Posterior vena cava (tissue), 2 donors: ENCODE measurements at places on chromosomes 7 and 10.

- no peak for DNase-seq
Observed at GRCh38 chr7:69813637-69814240, 215.5 kb downstream of the AUTS2 start.

DNA sequence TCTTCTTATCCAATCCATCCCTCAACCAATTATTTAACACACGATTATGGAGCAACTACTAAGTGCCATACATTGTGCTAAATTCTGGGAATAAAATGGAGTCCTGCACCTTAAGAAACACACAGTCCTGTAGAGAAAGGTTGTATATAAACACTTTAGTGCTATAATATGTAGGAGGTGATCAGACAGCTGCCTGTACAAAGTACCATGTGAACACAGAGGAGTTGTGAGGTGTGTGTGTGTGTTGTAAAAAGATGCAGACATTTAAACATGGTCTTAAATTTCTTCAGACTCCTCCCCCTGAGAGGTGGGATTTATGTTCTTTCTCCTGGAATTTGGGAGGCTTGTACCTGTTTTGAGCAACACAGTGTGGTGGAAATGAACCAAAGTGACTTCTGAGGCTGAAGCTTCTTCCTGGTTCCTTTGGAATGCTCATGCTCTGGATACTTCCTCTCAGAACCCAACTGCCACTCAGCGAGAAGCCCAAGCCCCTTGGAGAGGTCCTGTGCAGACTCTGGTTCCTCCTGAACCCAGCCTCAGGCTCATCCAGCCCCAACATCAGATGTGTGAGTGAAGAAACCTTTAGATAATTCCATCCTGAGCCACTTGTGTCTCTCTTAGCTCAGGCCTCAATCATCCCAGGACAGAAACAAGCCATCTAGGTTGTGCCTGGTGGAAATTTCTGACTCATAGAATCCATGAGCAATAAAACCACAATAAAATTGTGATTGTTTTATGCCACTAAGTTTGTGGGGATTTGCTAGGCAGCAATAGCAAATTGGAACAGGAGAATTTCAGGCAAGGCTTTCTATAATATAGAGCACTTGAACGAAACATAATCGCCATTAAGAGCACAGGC is 161.2 kb upstream of the FAM3C start:
- DNase-seq, result no peak

- DNase-seq, result peak; percentile 64
Observed at GRCh38 chr7:128201067-128201689, 39.9 kb upstream of the LEP start.

- DNase-seq, result no peak
Observed at GRCh38 chr7:103857435-103857834, 132.0 kb downstream of the RELN start.

DNA sequence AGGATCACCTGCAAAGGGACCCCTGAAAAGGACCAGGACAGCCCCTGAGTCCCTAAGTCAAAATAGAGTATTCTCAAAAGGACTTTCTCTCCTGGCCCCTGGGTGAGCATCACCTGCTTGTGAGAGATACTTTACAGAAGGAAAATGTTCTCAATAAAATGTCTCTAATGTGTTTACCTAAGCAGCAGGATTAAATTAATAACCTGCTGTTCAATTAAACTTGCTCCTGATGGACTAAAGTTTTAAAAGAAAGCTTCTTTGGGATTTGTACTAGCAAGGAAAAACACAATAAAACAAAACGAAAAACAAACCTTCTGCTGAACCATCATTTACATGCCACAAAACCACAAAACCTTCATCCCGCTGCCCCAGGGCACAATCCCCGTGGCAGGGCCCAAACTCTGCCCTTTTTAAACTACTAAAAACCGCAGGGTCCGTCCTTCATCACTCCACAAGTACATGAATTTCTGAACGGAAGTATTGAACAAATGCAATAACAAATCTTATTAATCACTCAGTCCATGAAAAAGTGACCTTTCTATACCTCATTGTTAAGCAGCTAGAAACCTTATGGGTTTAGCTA is 197.7 kb downstream of the TCERG1L start:
- DNase-seq, result no peak

DNA sequence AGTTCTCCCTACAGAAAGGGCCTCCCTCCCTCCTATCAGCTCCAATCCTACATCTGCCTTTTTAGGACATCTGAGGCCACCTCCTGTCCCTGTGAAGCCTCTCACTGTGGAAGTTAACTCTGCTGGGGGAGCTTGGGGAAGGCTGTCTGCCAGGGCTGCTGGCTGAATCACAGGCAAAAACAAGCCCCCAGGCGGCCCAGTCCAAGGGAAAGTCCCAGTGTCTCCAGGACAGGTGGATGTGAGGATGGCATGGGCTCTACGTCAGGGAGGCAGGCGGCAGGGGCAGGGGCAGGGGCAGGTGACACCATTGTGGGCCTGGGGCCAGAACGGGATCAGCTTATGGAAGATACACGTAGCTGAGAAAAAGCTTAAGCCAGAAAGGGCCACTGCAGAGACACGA is 240.2 kb downstream of the MAD1L1 start:
- no peak for DNase-seq

DNA sequence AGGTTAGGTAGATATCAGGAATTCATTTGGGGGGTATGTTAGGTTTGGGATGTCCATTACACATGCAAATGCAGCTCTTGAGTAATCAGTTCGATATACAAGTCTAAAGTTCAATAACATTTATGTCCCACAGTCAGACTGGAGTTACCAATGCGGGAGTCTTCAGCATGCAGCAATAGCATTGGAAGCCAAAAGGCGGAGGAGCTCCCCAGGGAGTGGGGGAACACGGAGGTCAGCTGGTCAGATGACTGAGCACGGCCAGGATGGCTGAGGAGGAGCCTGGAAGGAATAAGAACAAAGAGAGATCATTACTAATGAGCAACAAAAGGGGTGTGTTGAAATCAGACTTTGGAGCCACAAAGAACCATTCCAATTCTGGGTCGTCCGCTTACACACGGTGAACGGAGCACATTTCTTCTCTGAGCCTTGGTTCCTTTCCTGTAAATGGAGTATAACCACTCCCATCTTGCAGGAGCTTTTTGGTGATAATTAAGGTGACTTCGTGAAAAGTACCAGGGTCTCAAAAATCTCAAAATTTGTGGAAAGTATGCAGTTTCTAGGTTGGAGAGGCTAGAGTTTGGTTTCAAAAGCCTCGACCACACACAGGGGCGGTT is 478 bp upstream of the ZNF22 start:
- peak; percentile 96 for DNase-seq

DNA sequence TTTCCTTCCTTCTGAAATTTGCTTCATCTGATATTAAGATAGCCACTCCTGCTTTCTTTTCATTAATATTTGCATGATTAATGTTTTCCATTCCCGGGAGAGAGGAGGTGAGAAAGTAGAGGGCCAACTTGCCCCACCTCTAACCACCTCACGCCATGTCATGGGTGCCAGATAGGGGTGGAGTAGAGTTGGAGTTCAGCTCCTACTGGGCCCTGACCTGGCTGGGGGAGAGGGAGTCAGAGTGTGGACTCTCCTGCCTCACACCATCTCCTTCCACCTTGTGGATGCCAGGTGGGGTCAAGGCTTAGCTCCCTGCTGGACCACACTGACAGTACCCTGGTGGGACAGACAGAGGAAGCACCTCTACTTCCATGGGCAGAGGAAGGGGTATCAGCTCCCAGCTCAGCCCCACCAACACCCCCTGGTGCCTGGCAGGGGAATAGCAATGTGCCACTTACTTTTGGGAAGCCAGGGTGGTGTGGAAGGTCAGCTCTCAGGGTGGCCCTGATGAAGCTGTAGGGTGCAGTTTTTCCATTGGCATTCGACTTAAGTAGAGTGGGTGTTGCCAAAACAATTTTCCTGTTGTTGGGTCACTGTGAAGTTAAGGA is 28.0 kb downstream of the CHST12 start:
- no peak for DNase-seq

DNA sequence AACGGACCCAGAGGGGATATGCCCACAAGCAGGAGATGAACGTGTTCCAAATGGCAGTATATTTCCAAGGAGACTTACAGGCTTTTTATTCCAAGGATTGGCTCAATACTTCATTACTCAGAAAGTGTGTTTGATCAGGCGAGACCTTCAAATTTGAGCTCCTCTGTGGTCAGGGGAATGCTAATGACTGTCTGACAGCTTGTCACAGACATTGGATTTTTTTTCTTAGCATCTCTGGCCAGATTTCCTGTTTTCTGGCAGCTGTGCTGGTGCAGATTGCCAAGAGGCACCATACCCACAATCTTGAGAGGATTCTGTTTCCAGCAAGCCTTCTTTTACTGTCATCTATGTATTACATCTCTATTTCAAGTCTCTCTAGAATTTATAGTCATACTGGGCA is 93.8 kb downstream of the C1GALT1 start:
- no peak for DNase-seq

DNA sequence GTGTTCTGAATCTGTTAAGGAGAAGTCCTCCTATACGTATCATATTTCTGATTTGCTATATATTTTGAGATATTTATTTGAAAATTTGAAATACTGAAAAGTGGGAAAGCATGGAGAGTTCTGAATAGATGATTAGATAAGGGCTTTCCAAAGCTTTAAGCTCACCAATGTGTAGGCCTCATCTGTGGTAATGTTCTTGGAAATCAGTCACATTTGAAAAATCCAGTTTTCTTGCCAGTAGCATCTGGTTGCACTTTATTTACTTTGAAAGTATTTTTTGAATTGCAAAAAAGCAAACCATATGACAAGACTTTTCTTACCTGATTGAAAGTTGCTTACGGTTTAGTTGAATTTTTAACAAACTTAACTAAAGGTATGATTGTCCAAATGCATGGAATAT is 21.7 kb downstream of the ADD3 start:
- no peak for DNase-seq

- no peak for DNase-seq
Observed at GRCh38 chr7:53326634-53327033, 291.2 kb downstream of the POM121L12 start.

GRCh38 chr7:132572526-132572925 is 3.7 kb downstream of the PLXNA4 start:
- no peak for DNase-seq
